ENCODE measurements at places on chromosomes 13 and 19.
A peak's percentile ranks its signal among the peaks of the same experiment; 100 is the strongest.

DNA sequence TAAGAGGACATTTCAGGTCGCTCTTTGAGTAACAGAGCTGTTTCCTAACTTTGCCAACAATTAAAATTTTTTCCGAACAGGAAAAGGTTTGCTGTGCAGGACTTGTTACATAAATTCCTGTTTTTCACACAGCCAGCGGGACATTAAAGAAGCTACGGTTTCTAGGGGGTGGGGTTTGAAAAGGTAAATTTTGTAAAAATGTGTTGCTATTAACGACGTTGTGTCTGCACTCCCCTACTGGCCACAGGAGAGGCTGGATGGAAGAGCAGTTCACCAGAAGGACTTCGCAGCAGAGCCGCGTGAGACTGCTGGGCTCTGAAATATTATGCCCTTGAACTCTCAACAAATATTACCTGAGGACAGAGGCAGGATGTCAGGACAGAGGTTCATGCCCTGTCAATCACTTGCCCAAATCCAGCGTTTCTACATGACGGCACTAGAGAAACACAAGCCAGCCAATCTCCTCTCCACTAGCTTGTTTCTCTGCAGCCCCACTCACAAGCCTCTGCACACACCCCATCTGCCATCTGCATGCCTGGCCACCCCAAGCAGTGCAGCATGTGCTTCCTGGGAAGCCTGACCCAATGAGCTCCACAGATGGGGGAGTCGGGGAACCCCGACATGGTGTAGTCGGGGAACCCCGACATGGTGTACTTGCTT is 102.0 kb downstream of the FOXO1 start:
- no peak for DNase-seq

DNA sequence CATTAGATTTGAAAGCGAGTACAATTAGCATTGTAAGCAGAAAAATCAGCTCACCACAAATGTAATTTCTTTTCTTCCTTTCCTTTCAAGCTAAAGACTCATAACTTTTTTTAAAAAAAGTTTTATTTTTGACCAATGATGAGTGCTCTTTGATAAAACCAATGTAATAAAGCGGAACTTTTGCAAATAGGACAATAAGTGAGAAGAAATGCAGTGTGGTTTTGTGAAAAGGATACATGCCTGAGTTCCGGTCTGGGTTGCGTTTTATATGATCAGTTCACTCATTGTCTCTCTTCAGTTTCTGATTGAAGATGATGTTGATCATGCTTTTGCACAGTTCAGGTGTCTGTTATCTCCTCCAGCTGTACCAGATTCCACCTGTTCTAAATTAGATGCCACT is 274.4 kb downstream of the KLF12 start:
- DNase-seq = no peak

- DNase-seq = no peak
Measured at GRCh38 chr13:40127476-40127875, 472.0 kb downstream of the COG6 start.

- DNase-seq = peak; percentile 98
Measured at GRCh38 chr19:45424191-45425058, 708 bp upstream of the ERCC1 start.

DNA sequence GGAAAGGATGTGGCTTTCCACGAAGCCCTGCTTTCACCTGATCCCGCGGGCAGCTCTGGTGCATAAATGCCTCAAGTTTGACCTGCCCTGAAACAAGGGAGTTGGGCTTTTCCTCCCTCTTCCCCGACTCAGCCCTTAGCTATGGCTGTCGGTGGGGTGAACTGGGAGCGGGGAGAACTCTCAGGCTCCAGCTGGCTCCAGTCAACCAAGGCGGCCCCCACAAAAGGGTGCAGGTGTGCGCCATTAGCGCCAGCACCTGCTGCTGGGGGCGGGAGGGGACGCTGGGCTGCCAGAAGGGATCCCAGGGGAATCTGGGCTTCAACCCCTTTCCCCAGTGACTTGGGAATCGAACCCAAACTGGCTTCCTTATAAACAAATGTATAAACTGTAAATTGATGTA is 7.1 kb upstream of the DHRS12 start:
- no peak for DNase-seq

GRCh38 chr13:80256352-80256932 is 84.5 kb downstream of the SPRY2 start:
- DNase-seq = no peak

- peak; percentile 83 for DNase-seq
Measured at GRCh38 chr19:15107061-15108010, at the start of gene SYDE1. TSS of gene SYDE1 (plus strand) at chr19:15107401. CDS start at chr19:15107434, 33 bp downstream.

GRCh38 chr13:63433546-63434150 is 2018.0 kb upstream of the PCDH20 start:
- no peak for DNase-seq

DNA sequence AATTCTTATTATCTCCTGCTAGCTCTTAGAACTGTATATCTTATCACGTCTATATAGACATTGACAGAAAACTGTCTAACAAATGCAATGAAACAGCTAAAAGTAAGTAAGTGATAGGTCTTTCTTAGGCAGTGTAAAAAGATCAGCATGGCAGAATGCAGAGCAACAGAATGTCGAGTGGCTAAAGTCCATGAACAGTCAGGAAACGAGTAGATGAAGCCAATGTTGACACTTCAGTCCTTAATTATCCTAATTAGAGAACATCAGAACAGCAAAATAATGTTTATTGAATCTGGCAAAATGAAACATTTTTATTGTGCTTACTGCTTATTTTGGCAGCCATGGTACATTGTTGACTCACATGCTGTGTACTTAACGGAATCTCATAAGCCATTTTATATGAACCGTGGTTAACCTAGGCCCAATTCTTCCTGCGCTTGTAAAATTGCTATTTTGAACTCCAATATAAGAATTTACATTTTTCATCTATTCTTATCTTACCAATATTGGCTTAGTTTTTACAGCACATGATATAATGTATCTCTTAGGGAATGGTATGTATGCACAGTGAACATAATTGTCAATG is 748.1 kb downstream of the DACH1 start:
- DNase-seq = no peak

GRCh38 chr13:93243375-93244063 is 16.9 kb downstream of the GPC6 start:
- no peak for DNase-seq

DNA sequence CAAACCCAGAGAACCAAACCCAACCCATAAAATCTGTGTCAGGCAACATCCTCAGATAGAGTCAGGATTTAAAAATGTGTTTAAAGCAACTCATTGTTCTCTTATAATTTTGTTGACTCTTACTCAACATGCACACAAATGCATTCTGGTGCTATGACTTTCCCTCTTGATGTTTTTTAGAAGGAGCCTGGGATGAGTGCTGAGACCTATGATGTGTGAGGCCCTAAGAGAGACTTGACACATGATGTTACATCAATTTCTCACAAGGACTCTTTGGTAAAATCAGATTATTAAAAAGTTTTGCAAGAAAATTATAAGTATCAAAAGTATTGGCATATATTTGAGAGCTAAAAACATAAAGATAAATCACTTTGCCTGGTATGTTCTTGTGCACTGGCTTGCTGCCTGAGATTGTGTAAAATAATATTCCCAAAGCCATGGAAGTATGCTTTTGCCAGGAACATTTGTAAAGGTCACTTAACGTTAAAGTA is 173.9 kb downstream of the DCLK1 start:
- DNase-seq = no peak

GRCh38 chr13:26839682-26840081 is 79.1 kb upstream of the GPR12 start:
- no peak for DNase-seq

- DNase-seq = peak; percentile 81
Measured at GRCh38 chr13:50208826-50209335, 193.6 kb downstream of the KCNRG start.

DNA sequence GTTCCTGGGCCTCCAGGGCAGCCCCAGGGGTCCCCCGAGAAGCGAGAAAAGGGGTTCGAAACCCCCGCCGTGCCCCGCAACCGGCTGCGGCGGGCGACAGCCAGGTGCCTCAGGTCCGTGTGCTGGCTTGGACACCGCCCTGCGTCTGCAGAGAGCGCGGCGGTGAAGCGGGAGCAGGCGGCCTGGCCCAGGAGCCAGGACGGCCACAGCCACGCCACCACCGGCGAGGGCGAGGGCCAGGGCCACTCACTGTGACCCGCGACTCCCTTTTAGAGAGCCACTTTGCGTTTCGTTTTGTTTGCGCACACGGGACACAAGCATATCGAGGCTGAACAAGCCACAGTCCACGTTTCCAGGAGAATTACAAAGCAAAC is 110.4 kb downstream of the CRYL1 start:
- DNase-seq = no peak

GRCh38 chr13:89910166-89910565 is 1437.3 kb upstream of the MIR17HG start:
- DNase-seq = no peak

DNA sequence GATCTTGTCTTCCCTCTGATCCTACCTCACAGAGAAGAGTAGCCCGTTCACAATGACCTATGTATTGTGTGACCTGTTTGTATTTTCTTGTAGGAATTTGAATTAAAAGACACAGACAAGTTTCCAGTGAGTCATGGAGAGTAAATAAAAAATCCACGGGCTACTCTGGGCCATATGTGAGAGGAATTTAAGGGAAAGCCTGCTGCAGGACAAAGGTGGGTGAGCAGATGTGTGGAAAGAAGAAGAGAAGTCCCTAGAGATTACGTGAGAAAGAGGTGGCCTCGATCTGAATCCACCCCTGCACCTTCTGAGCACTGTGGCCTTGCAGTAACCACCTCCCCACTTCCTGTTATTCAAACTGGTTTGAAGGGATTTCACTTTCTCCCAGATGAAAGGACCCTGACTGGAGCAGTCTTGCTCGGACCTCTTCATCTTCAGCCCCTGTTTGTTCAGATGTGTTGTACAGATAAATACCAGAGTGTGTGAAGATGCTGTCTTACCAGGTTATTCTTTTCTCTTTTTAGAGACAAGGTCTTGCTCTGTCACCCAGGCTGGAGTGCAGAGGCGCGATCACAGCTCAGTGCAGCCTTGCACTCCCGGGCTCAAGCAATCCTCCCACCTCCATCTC is 205.4 kb downstream of the PDS5B start:
- no peak for DNase-seq

DNA sequence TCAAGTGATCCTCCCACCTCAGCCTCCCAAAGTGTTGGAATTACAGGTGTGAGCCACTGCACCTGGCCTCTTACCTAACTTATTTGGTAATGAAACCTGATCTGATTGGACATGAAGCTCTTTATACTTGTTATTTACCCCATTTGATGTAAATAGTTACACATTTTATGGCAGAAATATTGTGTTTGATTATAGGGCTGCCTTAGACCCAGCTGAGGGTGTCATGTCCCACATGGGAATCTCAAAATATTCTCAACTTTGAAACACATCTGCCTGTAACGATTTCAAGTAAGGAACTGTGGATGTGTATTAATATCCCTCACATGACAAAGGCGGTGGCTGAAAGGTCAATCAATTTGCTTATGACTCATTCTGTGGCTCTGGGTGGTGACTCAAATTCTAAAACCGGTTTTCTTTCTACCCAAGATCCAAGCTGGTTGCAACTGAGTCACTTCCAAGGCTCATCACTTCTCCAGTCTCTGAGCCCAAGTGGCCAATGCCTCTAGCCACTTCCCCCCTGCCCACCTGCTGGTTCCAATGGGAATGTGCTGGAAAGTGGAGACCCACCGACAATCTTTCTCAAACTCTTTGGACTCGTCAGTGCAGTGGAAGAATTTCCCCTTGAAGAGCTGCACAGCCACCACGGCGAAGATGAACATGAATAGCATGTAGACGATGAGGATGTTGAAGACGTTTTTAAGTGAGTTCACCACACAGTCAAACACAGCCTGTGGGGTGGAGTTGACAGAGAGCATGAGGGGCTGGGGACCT is 110.9 kb downstream of the IER2 start:
- peak; percentile 81 for DNase-seq

DNA sequence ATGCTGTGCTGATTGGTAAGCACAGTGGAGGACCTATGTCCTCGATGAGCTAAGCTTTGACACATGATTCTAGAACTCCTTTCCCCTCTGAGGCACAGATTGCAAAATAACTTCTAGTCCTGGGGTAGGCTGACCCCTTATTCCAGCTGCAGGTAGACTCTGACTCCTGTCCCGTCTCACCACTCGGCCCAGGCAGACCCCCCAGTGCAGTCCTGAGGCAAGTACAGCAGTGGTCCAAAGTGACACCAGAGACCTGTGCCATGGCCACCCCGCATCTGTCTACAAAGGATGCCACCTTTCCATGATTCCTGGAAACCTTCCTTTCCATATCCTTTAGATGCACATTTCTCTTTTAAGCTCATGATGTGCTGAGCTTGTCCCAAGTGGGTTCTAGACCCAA is 482.5 kb downstream of the ZNF536 start:
- no peak for DNase-seq

GRCh38 chr13:25765266-25765665 is 286.6 kb downstream of the SHISA2 start:
- DNase-seq = no peak

GRCh38 chr13:57030671-57031070 is 110.0 kb upstream of the PRR20A start:
- no peak for DNase-seq

GRCh38 chr13:68535329-68535728 is 1305.2 kb upstream of the PCDH9 start:
- DNase-seq = no peak

- no peak for DNase-seq
Measured at GRCh38 chr13:80038371-80038770, 302.6 kb downstream of the SPRY2 start.

- no peak for DNase-seq
Measured at GRCh38 chr19:50542943-50543342, 25.3 kb downstream of the LRRC4B start.

All from MG63 (cell line).